ENCODE measurements at places on chromosomes 2 and 18.

- no peak for DNase-seq
Measured at GRCh38 chr2:131724019-131724418, 196.3 kb downstream of the CCDC74A start.

GRCh38 chr2:111534910-111535352, 349.1 kb downstream of the ANAPC1 start:
- DNase-seq: no peak

DNA sequence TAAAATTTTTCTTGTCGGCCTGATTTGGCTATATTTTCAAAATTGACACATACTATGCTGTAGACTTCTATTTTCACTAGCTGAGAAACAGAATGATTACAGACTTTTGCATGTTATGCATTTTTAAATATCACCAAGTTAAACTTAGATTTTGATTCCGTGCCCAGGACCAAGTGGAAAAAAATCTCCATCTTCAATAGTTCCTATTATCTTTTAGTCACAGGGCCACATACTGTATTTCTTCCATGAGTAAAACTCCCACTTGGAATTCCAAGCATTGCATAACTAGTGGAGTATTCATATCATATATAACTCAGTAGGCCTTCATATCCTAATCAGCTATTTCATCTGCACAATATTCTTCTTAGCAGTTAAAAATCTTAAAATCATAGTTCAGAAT, 470.9 kb downstream of the ARHGAP15 start:
- no peak for DNase-seq

- no peak for DNase-seq
Measured at GRCh38 chr2:96913398-96914202, 43.7 kb upstream of the SEMA4C start.

- no peak for DNase-seq
Measured at GRCh38 chr2:96103761-96104486, 12.4 kb downstream of the ADRA2B start.

DNA sequence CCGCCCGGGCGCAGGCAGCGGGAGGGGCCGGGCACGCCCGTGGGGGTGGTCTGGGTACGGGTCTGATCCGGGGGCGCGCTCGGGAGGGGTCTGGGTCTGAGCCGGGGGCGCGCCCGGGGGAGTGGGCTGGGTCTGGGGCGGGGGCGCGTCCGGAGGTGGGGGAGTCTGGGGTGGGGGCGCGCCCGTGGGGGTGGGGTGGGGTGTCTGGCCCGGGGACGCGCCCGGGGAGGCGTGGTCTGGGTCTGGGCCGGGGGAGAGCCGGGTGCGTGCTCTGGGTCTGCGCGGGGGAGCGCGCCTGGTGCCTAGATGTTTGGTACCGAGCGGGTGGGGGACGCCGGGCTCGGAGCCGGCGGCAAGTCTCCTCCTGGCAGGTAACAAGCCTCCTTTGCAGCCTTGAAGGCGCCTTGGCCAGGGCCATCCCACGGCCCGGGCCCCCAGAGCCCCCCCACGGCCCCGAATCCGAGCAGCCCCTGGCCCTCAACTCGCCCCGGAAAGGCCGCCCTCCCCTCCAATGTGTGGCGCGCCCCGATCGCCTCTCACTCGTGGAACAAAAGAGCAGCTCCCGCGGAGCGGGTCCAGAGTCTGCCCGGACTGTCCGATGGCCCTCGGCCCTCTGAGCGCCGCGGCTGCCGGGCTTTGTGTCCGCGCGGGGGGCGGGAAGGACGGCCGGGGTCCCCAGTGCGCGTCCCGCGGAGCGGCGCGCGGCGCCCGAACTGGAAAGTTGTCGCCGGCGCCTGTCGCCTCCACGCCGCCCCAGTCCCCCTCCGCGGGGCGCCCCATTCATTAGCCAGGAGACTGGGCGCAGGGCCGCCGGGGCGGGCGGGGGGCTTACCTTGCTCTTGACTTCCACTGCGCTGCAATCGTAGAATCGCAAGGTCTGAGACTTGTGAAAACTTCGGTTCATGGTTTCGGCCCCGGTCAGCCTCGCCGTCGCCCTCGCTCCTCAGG, 595 bp downstream of the PARD6G start:
- DNase-seq: no peak

Data from NT2/D1 (cell line).